ENCODE measurements at places on chromosomes 11 and 22. TPM values are rescaled to one million over a fixed set of nuclear protein-coding genes. Genes with fewer than 3 reads are reported as not detected.

CFAP300 gene
- total RNA-seq = 1.7 TPM

PDGFB gene
- total RNA-seq = 25.4 TPM

SLC22A9 gene
- total RNA-seq = not detected

PKNOX2 gene
- 4.1 TPM for total RNA-seq

TIMP3 gene
- total RNA-seq = 733 TPM

PIK3C2A gene
- total RNA-seq = 62.1 TPM

DNA sequence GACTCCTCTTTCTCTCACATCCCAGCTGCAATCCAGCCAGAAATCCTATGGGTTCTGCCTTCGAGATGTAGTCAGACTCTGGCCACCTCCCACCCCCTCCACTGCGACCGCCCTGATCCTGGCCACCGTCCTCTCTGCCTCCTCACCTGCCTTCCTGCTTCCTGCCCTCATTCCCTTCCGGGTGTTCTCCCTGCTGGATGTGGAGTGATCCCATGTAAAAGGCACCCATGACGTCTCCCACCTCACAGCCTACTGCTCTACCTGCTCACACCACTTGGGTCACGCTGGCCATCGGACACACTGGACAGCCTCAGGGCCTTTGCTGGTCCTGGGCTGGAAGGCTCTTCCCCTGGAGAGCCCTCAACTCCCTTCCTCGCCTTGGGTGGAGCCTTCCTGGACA, 33.7 kb upstream of the CD5 start:
- H3K27ac ChIP-seq = no peak overlapping the region
- peaks cover 15% of the 10 kb centered on the region for H3K4me1 ChIP-seq
- DNase-seq = no peak
- H3K27me3 ChIP-seq = no peaks in the 10 kb centered on the region
- no peak overlapping the region for H3K4me3 ChIP-seq
- H3K36me3 ChIP-seq = no peaks in the 10 kb centered on the region

GRCh38 chr11:17640493-17641164, 78.7 kb upstream of the MYOD1 start:
- DNase-seq = peak; percentile 87
- peaks cover 5% of the 10 kb centered on the region for H3K27me3 ChIP-seq
- H3K4me1 ChIP-seq = no peaks in the 10 kb centered on the region

GRCh38 chr11:35214792-35215193, 75.8 kb downstream of the CD44 start:
- no peak overlapping the region for H3K4me3 ChIP-seq
- H3K36me3 ChIP-seq = peaks cover 67% of the 10 kb centered on the region
- no peak overlapping the region for H3K27ac ChIP-seq
- no peaks in the 10 kb centered on the region for H3K27me3 ChIP-seq

- peak overlapping the region; percentile 75 for H3K27ac ChIP-seq
- no peak for DNase-seq
- H3K4me1 ChIP-seq = peaks cover 83% of the 10 kb centered on the region
- no peaks in the 10 kb centered on the region for H3K27me3 ChIP-seq
These were observed 26.8 kb downstream of the TNRC6B start for GRCh38 chr22:40204321-40205116.

GRCh38 chr11:119055901-119056300, 1.1 kb downstream of the HYOU1 start:
- peaks cover 47% of the 10 kb centered on the region for H3K36me3 ChIP-seq
- peak overlapping the region; percentile 98 for H3K4me3 ChIP-seq
- peak overlapping the region; percentile 88 for H3K27ac ChIP-seq
- H3K27me3 ChIP-seq = no peaks in the 10 kb centered on the region
- DNase-seq = no peak
- H3K4me1 ChIP-seq = peaks cover 28% of the 10 kb centered on the region

DNA sequence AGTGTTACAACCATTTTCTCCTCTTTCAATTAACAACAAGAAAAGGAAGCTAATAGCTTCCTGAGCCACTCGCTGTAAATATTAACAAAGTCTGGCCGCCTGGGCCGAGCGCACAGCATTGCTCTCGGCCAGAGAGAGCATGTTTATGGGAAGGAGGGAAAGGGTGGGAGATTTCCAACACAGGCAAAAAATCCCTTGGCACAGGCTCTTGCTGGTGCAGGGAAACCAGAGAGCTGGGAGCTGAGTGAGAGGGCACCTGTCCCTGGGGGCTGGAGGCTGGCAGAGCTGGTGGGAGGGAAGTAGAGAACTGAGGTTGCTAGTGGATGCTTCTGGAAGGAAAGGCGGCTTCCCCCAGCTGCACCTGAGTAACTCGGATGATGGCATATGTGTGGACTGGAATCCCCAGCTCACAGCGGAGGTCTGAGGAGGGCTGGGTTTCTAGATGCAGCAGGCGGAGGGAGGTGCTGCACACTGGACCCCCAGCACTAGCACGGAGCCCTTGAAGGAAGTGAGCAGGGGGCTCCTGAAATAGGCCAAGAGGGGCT, 59.6 kb downstream of the FLRT1 start:
- no peak for DNase-seq
- peak overlapping the region; percentile 20 for H3K27ac ChIP-seq
- H3K4me3 ChIP-seq = no peak overlapping the region
- H3K27me3 ChIP-seq = no peaks in the 10 kb centered on the region
- H3K36me3 ChIP-seq = no peaks in the 10 kb centered on the region

DNA sequence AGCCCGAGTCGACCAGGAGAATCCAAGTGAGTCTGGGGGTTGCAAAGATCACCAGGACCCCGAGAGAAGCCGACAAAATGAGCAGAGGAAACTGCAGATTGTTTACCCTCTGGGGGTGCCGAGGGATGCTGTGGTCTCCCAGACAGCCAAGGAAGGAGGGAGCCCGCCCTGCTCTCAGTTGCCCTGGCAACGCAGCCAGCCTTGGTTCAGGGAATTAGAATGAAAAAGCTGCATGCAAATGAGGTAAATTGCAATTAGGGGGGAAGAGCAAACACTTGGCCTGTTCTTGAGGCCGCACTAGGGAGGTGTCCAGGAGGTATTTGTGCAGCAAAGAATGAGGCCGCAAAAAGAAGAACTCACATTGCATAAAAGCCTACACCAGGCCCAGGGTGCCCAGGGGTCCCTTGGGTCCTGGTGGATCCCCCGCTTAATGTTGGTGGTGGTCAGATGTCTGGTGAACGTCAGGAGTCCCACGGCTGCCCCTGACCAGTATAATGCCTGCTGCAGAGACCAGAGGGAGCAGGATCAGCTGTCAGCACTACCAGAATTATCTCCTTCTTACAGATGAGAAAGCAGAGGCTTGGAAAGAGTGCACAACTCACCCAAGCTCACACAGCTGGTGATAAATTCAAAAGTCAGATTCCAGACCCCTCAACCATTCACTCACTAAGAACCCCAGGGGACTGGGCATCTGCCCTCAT, 40.3 kb upstream of the ATXN10 start:
- H3K27ac ChIP-seq = no peak overlapping the region
- peaks cover 79% of the 10 kb centered on the region for H3K27me3 ChIP-seq
- no peak for DNase-seq
- no peaks in the 10 kb centered on the region for H3K4me1 ChIP-seq
- no peak overlapping the region for H3K4me3 ChIP-seq

- H3K4me1 ChIP-seq = peaks cover 86% of the 10 kb centered on the region
- peak overlapping the region; percentile 94 for H3K27ac ChIP-seq
- H3K27me3 ChIP-seq = no peaks in the 10 kb centered on the region
- H3K36me3 ChIP-seq = peaks cover 44% of the 10 kb centered on the region
These were observed 10.0 kb downstream of the PPM1F start for GRCh38 chr22:21942407-21943343.

DNA sequence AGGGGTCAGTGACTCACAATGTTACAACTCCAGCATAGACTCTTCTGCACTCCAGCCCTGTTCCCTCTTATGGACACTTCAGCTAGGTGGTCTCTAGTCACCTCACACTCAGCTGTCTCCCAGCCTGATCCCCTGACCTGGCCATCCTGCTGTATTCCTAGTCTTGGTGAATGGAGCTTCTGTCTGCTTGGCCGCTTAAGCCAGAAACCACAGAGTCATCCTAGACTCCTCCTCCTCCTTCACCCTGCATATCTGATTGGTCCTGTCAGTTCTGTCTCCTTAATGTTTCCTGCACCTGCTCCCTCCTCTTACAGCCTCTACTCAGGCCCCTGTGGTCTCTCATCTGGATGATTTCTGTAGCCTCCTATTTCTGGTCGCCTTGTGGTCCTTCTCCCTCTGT, 144.9 kb downstream of the HIPK3 start:
- no peak overlapping the region for H3K4me3 ChIP-seq
- no peaks in the 10 kb centered on the region for H3K36me3 ChIP-seq
- no peak overlapping the region for H3K27ac ChIP-seq
- DNase-seq = no peak

DNA sequence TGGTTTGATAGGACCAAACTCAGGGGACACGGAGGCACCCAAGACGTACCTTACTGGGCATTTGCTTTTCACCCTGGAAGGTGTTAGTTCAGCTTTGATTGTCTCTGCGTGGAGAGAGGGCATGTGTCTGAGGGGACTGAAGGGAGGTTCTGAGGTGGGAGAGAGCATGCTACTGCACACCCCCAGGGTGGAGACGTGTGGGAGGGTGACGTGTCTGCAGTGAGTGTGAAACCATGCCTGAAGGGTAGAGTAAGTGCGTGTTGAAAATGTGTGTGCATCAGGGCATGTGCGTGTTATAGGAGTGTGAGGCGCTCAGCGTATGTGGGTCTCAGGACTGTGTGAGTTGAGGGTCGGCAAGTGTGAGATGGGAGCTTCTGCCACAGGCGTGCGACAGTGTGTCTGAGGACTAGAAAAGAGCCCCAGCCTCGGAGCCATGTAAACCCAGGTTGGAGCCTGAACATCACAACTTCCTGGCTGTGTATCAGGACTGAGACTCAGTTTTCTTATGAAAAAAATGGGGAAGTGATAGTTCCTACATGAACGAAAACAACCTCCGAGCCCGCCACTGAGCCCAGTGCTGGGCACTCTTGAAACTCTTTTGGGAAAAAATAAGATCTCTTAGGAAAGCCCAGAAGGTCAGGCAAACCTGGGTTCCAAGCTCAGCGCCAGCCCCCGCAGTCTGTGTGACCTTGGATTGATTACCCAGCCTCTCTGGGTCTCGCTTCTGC, 11.8 kb upstream of the KCNJ11 start:
- no peak for DNase-seq
- H3K36me3 ChIP-seq = no peaks in the 10 kb centered on the region
- peaks cover 2% of the 10 kb centered on the region for H3K4me1 ChIP-seq
- no peak overlapping the region for H3K4me3 ChIP-seq
- no peaks in the 10 kb centered on the region for H3K27me3 ChIP-seq

DNA sequence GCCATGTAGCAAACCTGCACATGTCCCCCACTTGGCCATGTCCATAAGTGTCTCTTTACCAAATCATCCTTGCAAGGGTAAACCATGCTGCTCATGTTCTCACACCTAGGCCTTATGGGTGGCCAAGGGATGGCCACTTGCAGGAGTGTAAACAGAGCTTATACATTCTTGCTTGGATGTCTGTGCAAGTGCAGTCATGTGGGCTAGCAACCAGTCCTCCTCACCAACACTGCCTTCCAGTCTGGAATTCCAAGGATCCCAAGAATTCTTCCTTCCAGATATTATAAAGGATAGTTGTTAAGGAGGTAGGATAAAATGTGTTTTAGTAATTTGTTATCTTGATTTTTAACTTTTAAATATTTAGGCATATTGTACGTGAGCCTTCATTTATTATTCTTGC, 47.8 kb upstream of the OR5P2 start:
- H3K27me3 ChIP-seq = no peaks in the 10 kb centered on the region
- no peaks in the 10 kb centered on the region for H3K4me1 ChIP-seq
- no peak overlapping the region for H3K4me3 ChIP-seq
- DNase-seq = no peak
- no peaks in the 10 kb centered on the region for H3K36me3 ChIP-seq

- no peak overlapping the region for H3K27ac ChIP-seq
- no peaks in the 10 kb centered on the region for H3K36me3 ChIP-seq
- no peaks in the 10 kb centered on the region for H3K4me1 ChIP-seq
- no peak for DNase-seq
These were observed 160.2 kb downstream of the LDLRAD3 start for GRCh38 chr11:36103933-36104530.

DNA sequence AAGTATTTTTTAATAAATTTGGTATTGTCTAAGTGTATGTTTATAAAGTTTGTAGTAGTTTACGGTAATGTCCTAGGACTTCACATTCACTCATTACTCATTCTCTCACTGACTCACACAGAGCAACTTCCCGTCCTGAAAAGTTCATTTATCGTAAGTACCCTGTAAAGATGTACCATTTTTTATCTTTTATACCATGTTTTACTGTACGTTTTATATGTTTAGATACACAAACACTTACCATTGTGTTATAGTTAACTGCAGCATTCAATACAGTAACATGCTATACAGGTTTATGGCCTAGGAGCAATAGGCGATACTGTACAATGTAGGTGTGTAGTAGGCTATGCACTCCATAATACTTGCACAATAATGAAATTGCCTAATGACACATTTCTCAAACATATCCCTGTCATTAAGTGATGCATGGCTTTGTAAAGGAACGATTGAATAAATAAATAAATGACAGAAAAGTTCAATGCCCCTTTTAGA, 12.5 kb upstream of the CARD18 start:
- H3K4me1 ChIP-seq = no peaks in the 10 kb centered on the region
- H3K27me3 ChIP-seq = no peaks in the 10 kb centered on the region
- H3K27ac ChIP-seq = no peak overlapping the region
- no peak overlapping the region for H3K4me3 ChIP-seq
- no peaks in the 10 kb centered on the region for H3K36me3 ChIP-seq

GRCh38 chr11:113192121-113192925, 122.1 kb upstream of the TTC12 start:
- H3K27ac ChIP-seq = no peak overlapping the region
- no peak for DNase-seq

- no peaks in the 10 kb centered on the region for H3K36me3 ChIP-seq
- no peaks in the 10 kb centered on the region for H3K27me3 ChIP-seq
- H3K4me3 ChIP-seq = no peak overlapping the region
- H3K4me1 ChIP-seq = peaks cover 18% of the 10 kb centered on the region
These were observed 62.1 kb upstream of the LMO1 start for GRCh38 chr11:8325591-8326304.

GRCh38 chr11:46240371-46240770, 37.1 kb upstream of the CREB3L1 start:
- no peak for DNase-seq
- H3K4me3 ChIP-seq = no peak overlapping the region
- H3K4me1 ChIP-seq = peaks cover 54% of the 10 kb centered on the region
- H3K27ac ChIP-seq = peak overlapping the region; percentile 94

GRCh38 chr22:44014241-44014640, 9.9 kb upstream of the PARVB start:
- H3K4me1 ChIP-seq = no peaks in the 10 kb centered on the region
- no peaks in the 10 kb centered on the region for H3K27me3 ChIP-seq
- no peak overlapping the region for H3K4me3 ChIP-seq

- no peak overlapping the region for H3K4me3 ChIP-seq
- H3K27ac ChIP-seq = no peak overlapping the region
- H3K27me3 ChIP-seq = no peaks in the 10 kb centered on the region
- DNase-seq = no peak
These were observed 22.4 kb downstream of the SLC37A2 start for GRCh38 chr11:125085301-125086081.

GRCh38 chr11:70255477-70256116, 14.9 kb upstream of the PPFIA1 start:
- DNase-seq = no peak
- no peak overlapping the region for H3K27ac ChIP-seq
- H3K27me3 ChIP-seq = no peaks in the 10 kb centered on the region

DNA sequence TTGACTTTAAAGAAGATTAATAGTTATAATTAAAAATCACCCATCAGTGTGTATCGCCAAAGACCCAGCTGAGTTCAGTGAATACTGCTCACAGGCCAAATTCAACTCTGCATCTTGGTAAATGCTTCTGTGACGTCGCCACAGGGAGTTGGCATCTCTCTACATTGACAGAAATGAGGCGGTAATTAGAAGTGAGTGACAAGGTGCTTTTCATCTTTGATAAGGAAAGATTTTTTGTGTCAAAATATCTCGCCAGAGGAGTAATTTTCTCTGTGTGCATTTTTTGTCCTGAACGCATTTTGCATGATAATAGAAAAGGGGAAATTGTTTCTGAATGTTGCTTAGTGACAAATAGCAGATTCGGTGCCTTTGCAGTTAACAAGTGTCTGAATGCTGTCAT, 345.8 kb downstream of the CNTN5 start:
- no peaks in the 10 kb centered on the region for H3K27me3 ChIP-seq
- peaks cover 5% of the 10 kb centered on the region for H3K4me1 ChIP-seq
- H3K36me3 ChIP-seq = no peaks in the 10 kb centered on the region
- H3K27ac ChIP-seq = no peak overlapping the region

All from esophagus muscularis mucosa (tissue), 4 donors.